Fibroblast of lung (primary cell): ENCODE measurements at places on chromosomes 7 and 10. TPM values are rescaled to one million over a fixed set of nuclear protein-coding genes. Genes with fewer than 3 reads are reported as not detected.

Gene AKR1D1
- total RNA-seq, result not detected in 2 replicates

Gene CADPS2
- 32.2 and 40.8 TPM in 2 replicates for total RNA-seq

Gene SLIT1
- under 0.01 and 0.17 TPM in 2 replicates for total RNA-seq

Gene TRPV6
- not detected in 2 replicates for total RNA-seq

Gene BUD23
- total RNA-seq, result 30.8 and 31.9 TPM in 2 replicates

Gene PTF1A
- not detected in 2 replicates for total RNA-seq

Gene ZNF282
- total RNA-seq, result 16.7 and 23.1 TPM in 2 replicates

Gene TMEM130
- 0.26 and 0.66 TPM in 2 replicates for total RNA-seq

Gene TPK1
- total RNA-seq, result 3.9 and 4.1 TPM in 2 replicates

Gene SPAM1
- not detected in 2 replicates for total RNA-seq

Gene OAT
- total RNA-seq, result 125 and 147 TPM in 2 replicates

Gene STOX1
- total RNA-seq, result under 0.01 TPM in 2 replicates

Gene SFTPA1
- total RNA-seq, result not detected in 2 replicates

Gene EIF3A
- 112 TPM in 2 replicates for total RNA-seq

Gene PODXL
- total RNA-seq, result 0.17 and 0.26 TPM in 2 replicates

Gene CTAGE15
- 0.17 and 0.26 TPM in 2 replicates for total RNA-seq

Gene PHKG1
- 0.77 and 1.3 TPM in 2 replicates for total RNA-seq

Gene TSPAN15
- 1.8 and 2.6 TPM in 2 replicates for total RNA-seq

Gene CPEB3
- 0.51 and 0.66 TPM in 2 replicates for total RNA-seq

Gene COPG2
- total RNA-seq, result 34.7 and 52.4 TPM in 2 replicates

Gene AZGP1
- not detected in 2 replicates for total RNA-seq

Gene EN2
- total RNA-seq, result under 0.01 TPM in 1 of 2 replicates, not detected in the other

Gene OR2A5
- total RNA-seq, result not detected in 2 replicates

Gene TRPV5
- not detected in 2 replicates for total RNA-seq

Gene IRF5
- total RNA-seq, result 0.33 TPM in 1 of 2 replicates, not detected in the other

Gene NUDT5
- 58.0 and 58.8 TPM in 2 replicates for total RNA-seq

Gene GJD4
- total RNA-seq, result 0.17 TPM in 1 of 2 replicates, not detected in the other

Gene TBC1D12
- 11.6 and 13.9 TPM in 2 replicates for total RNA-seq

Gene DPP6
- total RNA-seq, result not detected in 2 replicates

Gene POT1
- 37.5 and 49.5 TPM in 2 replicates for total RNA-seq

Gene ASL
- 18.7 and 36.0 TPM in 2 replicates for total RNA-seq

Gene C10orf62
- not detected in 2 replicates for total RNA-seq
